Gastrocnemius medialis (tissue), 4 donors: ENCODE measurements at places on chromosomes 2 and 18.

DNA sequence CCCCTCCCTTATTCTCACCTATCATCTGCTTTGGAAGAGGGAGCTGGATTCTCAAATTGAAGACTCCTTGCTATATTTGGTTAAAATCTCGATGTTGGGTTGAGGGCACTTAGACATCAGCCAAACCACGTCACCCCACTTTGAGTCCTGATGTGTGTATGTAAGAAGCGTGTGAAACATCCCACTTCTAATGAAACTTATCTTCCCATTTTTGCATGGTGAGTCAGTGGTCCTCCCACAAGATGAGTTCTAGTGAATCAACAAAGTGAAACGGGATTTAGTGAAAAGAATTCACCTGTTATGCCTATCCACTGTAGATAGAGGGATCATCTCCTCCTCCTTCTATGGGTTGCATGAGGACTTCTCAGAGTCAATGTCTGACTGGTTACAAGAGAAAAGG lies 51.4 kb upstream of the SPRED2 start:
- no peak overlapping the region for H3K4me3 ChIP-seq

- peaks cover 4% of the 10 kb centered on the region for H3K4me1 ChIP-seq
- no peak overlapping the region for H3K27ac ChIP-seq
- no peaks in the 10 kb centered on the region for H3K27me3 ChIP-seq
- H3K36me3 ChIP-seq = no peaks in the 10 kb centered on the region
- no peak for DNase-seq
- H3K4me3 ChIP-seq = no peak overlapping the region
Measured at GRCh38 chr2:41724465-41724864, 323.4 kb upstream of the PKDCC start.

- H3K4me3 ChIP-seq = no peak overlapping the region
- no peak for DNase-seq
- H3K4me1 ChIP-seq = peaks cover 24% of the 10 kb centered on the region
- no peaks in the 10 kb centered on the region for H3K36me3 ChIP-seq
Measured at GRCh38 chr2:66571918-66572317, 137.0 kb downstream of the MEIS1 start.

- H3K27ac ChIP-seq = no peak overlapping the region
- H3K4me1 ChIP-seq = no peaks in the 10 kb centered on the region
- no peaks in the 10 kb centered on the region for H3K36me3 ChIP-seq
- no peak overlapping the region for H3K4me3 ChIP-seq
Measured at GRCh38 chr2:190506666-190507065, 27.9 kb downstream of the NEMP2 start.

GRCh38 chr2:237091779-237092436 lies 6.2 kb downstream of the COPS8 start:
- no peaks in the 10 kb centered on the region for H3K36me3 ChIP-seq
- peak; percentile 81 for DNase-seq
- peaks cover 91% of the 10 kb centered on the region for H3K4me1 ChIP-seq
- H3K27me3 ChIP-seq = no peaks in the 10 kb centered on the region

GRCh38 chr2:205858881-205859441 lies 176.7 kb downstream of the NRP2 start:
- no peak overlapping the region for H3K27ac ChIP-seq
- H3K36me3 ChIP-seq = no peaks in the 10 kb centered on the region
- DNase-seq = no peak

- no peaks in the 10 kb centered on the region for H3K4me1 ChIP-seq
- no peak overlapping the region for H3K27ac ChIP-seq
- no peak for DNase-seq
- H3K4me3 ChIP-seq = no peak overlapping the region
- no peaks in the 10 kb centered on the region for H3K36me3 ChIP-seq
Measured at GRCh38 chr18:10792181-10792580, 266.4 kb downstream of the NAPG start.

- no peak overlapping the region for H3K4me3 ChIP-seq
- no peaks in the 10 kb centered on the region for H3K4me1 ChIP-seq
- no peaks in the 10 kb centered on the region for H3K36me3 ChIP-seq
- no peak for DNase-seq
- H3K27me3 ChIP-seq = no peaks in the 10 kb centered on the region
Measured at GRCh38 chr2:72006188-72006736, 141.4 kb downstream of the CYP26B1 start.

DNA sequence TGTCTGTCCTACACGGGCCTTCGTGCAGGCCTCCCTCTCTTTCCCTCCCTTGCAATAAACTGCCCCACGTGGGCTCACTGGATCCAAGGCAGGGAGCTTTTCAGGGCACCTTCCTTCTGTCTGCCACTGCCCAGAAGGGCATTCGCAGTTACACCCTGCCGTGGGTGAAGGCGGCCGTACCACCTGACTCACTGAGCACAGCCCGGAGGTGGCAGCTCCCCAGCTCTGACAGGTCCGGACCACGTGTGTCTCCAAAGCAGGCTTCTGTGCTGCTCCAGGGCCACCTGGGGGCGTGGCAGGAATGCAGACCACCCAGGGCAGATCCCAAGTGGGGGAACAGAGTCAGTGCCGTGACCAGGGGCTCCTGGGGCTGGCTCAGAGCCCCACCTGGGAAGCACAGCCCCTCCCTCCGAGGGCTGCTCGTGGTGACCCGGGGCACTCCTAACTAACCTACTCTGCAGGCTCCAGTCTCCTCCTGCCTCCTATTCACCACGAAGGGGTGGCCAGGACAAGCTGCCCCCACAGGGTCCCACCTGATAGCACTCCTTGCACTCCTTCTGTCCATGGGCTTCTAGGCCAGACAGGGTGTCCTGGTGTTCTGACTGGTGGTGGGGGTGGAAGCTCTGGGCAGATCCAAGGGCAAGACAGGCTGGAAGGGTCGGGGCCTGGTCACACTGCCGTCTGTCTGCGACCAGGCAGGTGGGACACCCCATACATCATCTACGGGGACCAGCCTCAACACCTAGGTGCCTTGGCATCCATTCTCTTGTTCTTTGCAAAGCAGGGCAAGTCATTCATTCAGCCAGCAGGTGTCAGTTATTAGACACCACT lies 9.7 kb downstream of the SNED1 start:
- H3K4me3 ChIP-seq = no peak overlapping the region
- no peak overlapping the region for H3K27ac ChIP-seq
- no peaks in the 10 kb centered on the region for H3K27me3 ChIP-seq

DNA sequence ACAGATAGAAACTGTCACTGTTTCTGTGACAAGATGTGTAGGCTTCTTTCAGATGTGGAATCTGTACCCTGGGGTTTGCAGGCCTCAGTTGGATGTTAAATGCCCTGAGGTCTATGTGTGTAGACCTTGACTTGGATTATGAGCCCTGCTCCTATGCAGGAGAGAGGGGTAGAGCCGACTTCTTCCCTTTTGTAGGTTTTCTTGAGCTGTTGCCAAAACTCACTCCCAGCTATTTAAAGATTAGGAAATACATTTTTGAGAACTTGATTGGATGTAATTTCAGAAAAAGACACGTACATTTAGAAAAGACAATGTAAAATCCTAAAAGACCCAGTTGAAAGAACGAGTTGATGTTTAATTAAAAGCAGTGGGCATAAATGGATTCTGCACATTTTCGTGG lies 374.8 kb downstream of the SLC4A3 start:
- no peaks in the 10 kb centered on the region for H3K36me3 ChIP-seq
- H3K27me3 ChIP-seq = no peaks in the 10 kb centered on the region
- H3K27ac ChIP-seq = no peak overlapping the region
- no peak for DNase-seq
- no peaks in the 10 kb centered on the region for H3K4me1 ChIP-seq
